ENCODE measurements at places on chromosomes 7 and 10.

- no peak for DNase-seq
Observed at GRCh38 chr10:119153661-119154060, 11.9 kb downstream of the SFXN4 start.

- DNase-seq, result no peak
Observed at GRCh38 chr7:127885843-127886242, 145.4 kb downstream of the LRRC4 start.

GRCh38 chr10:125883211-125883610 lies 2.1 kb upstream of the DHX32 start:
- DNase-seq, result no peak

DNA sequence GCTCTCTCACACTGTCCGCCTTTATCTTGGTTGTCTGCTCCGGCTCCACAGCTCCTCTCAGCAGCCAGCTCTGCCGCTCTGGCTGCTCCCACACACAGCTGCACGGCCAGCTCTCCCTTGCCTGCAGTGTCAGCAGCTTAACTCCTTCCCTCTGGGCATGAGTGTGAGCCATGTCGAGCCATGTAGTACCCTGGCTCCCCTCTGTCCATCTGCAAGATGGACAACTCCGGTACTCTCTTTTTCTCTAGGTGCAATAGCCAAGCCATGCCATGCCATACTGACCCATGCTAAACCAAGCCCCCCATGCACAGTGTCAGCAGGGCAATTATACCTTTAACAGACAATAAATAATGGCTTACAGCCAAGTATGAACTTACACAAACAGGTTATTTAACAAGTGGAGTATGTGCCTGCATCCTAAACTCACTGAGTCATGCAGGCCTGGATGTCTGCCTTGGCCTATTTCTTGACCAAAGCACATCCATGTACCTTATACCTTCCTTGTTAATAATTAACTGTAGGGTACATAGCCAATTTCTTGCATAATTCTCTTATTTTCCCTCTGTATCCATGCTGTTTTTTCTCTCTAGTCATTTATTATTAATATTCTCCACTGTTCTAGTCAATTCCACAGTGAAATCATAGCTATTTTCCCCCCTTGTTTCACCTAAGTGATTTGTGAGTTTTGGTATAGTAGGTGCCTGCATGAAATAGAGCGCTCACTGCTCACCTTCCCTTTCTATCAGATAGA lies 170.9 kb downstream of the CDK14 start:
- DNase-seq, result no peak

DNA sequence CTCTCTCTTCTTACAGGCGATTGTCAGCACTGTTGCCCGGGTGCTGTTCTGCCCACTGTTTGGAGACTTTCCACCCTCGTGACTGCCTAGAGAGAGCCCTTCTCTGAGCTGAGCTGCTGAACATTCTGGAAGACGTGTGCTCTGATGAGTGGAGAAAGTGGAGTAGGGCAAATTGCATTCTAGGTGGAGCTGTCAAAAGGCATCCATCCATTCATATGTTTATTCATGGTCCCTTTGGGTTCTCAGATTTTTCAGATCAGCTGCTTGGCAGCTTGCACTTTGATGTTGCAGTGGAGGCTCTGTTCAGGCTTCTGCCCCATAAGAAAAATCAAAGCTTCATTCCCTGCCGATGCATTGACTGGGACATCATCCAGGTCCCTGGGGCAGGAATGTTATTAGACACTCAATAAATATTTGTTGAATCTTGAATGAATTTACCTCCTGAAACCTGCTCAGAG lies 120.7 kb upstream of the EEPD1 start:
- DNase-seq, result no peak

GRCh38 chr7:152989889-152990380 lies 230.4 kb downstream of the ACTR3B start:
- no peak for DNase-seq

GRCh38 chr7:157693071-157693520 lies 356.3 kb downstream of the DNAJB6 start:
- no peak for DNase-seq

DNA sequence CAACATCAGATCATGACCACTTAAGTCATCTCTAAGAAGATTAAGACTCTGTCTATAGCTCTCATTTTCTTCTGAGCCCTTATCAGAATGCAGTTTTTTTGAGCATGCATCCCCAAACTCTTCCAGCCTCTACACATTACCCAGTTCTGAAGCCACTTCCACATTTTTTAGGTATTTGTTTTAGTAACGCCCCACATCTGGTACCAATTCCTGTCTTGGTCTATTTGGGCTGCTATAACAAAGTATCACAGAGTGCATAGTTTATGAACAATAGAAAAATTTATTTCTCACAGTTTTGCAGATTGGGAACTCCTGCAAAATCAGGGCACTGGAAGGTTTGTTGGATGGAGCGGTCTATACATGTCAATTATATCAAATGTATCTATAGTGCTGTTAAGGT lies 107.7 kb upstream of the KCND2 start:
- DNase-seq, result no peak

GRCh38 chr7:2724453-2725177 lies 36.6 kb downstream of the AMZ1 start:
- DNase-seq, result no peak

DNA sequence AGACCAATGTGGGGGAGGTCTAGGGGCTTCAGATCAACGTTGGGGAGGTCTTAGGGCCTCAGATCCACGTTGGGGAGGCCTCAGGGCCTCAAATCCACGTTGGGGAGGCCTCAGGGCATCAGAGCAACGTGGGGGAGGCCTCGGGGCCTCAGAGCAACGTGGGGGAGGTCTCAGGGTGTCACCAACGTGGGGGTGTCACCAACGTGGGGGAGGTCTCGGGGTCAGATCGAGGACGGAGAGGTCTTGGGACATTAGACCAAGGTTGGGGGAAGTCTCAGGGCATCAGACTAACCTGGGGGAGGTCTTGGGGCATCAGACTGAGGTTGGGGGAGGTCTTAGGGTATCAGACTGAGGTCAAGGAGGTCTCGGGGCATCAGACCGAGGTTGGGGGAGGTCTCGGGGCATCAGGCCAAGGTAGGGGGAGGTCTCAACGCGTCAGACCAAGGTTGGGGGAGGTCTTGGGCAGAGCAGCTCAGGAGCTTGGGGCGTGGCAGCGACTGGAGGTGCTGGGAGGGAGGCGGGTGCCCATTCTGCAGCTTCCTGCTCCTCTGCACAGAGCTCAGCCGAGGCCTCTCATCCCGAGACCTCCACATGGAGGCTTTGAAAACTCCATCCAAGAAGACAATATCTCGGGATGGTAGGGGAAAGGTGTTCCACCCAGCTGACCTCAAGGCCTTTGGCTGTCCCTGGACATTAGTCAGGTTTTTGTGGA lies 159.8 kb downstream of the WDR37 start:
- no peak for DNase-seq

- no peak for DNase-seq
Observed at GRCh38 chr7:143321734-143322133, 5.8 kb downstream of the CLCN1 start.
